ENCODE measurements at places on chromosomes 4 and X.
A peak's percentile ranks its signal among the peaks of the same experiment; 100 is the strongest.

GRCh38 chr4:39469429-39470077, 10.7 kb downstream of the LIAS start:
- ATAC-seq = peak; percentile 57

DNA sequence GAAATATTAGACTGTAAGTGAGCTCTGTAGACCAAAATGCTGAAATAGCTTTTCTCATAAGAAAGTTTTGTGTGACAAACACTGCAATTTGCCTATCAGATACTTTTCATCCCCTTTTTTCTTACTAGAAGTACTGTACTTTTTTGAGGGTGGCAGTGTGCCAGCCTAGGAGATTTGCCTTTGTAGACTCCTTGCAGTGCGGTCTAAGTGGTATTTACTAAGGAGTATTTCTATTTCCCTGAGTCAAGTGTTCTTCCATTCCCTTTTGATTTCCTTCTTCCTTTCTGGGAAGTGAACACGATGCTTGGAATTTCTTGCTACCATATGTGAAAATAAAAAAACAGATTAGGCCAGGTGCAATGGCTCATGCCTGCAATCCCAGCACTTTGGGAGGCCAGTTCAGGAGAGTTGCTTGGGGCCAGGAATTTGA, 34.6 kb downstream of the PDLIM5 start:
- ATAC-seq = no peak

- no peak for ATAC-seq
Observed at GRCh38 chrX:16386126-16386525, 218.8 kb downstream of the MAGEB17 start.

DNA sequence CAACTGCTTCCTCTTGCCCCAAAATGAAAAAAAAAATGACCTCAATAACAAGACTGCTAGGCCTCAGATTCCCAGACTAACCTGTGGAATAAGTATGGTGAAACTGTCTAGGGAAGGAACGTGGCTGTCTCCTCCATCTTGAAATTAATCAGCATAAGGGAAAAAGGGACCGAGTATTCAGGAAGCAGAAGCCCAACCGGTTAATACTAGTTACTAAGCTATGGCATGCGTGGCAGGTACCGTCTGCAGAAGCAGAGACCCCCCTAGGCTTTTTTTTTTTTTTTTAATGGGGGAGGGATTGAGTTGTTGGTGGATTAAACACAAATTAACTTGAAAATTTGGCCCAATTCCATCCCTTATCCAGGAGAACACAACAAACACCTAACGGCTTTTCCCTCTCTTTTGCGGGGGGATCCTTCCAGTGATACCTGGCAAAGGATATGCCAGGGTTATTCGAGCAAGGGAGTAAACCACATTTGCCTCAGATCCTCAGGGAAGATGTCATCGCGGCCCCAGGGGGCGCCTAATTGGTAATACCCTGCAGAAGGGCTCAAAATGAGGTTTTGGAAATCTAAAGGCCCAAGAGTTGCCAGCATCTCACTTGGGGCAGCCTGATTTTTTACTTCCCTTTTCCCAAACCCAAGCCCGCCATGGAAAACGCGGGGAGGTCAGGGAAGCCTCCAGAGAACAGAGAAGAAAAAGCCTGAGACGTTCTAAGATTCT, 893 bp downstream of the RLIM start:
- ATAC-seq = no peak

GRCh38 chr4:132651196-132651595, 497.9 kb upstream of the PCDH10 start:
- ATAC-seq = no peak

- no peak for ATAC-seq
Observed at GRCh38 chrX:48831136-48831908, 4.1 kb downstream of the PCSK1N start.

DNA sequence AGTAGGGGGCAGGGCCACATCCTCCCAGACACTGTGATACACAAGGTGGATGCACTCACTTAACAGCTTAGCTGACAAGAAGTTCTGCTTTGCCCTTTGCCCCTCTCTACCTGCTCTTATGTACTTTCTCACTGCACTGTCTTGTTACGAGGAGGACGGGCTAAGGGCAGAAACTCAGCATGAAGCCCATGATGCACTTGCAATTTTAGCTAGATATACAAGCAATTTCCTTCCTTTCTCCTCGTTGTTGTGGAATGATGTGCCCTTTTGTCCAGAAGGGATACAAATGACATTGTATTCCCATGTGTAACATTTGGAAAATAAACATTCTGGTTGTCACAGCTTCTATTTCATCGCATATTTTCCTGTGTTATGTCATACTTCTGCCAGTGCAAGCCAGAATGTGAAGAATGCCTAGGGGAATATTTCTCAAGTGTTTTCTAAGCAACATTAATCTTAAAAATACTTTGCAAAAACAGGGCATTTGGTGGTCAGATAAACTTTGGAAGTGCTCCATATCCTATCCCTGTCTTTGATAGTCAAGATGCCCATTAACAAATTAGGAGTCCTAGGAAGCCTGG, 47.2 kb downstream of the MAOA start:
- ATAC-seq = no peak

DNA sequence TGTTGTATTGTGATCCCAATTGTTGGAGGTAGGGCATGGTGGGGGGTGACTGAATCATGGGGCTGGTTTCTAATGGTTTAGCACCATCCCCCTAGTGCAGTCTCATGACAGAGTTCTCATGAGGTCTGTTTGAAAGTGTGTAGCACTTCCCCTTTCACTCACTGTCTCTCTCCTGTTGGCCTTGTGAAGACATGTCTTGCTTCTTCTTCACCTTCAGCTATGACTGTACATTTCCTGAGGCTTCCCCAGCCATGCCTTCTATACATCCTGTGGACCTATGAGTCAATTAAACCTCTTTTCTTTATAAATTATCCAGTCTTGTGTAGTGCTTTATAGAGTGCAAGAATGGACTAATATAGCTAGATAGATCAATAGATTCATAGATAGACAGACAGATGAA, 230.0 kb downstream of the MAGEE1 start:
- ATAC-seq = no peak

DNA sequence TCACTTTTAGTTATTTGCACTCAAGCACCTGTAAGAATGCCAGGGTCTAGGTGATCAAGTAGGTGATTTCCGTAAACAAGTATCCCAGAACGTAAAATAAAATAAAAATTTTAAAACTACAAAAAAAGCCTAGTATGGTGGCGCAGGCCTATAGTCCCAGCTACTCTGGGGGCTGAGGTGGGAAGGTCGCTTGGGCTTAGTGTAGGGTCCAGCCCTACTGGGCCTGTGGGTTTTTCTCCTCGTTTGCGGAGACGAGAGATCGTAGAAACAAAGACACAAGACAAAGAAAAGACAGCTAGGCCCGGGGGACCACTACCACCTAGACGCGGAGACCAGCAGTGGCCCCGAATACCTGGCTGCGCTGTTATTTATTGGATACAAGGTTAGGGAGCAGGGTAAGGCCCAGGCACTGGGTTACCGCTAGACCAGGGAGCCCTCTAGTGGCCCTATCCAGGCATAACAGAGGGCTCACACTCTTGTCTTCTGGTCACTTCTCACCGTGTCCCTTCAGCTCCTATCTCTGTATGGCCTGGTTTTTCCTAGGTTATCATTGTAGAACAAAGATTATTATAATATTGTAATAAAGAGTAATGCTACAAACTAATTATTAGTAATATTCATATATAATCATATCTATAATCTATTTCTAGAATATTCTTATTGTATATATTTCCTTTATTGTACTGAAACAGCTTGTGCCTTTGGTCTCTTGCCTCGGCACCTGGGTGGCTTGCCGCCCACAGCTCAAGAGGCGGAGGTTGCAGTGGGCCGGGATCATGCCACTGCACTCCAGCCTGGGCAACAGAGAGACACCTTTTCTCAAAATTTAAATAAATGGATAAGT, 38.4 kb downstream of the SAGE1 start:
- peak; percentile 52 for ATAC-seq

GRCh38 chr4:84050015-84050414, 449.1 kb downstream of the NKX6-1 start:
- ATAC-seq = no peak

DNA sequence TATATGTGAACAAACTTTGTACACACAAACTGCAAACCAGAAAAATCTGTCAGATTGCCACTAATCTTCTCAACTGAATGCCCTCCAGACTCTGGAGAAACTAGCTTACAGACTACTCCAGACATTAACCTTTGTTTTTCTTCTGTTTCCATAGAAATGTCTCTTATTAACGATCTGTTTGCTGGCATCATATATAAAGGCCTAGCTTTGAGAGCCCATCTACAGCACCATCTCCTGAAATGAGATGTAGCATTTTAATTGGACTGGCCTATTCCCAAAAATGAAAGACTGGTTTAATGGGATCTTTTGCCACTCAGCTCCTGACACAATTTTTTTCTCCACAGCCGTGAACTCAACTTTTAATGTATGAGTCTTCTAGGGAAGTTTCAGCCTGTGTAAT, 266.0 kb upstream of the IL1RAPL1 start:
- no peak for ATAC-seq

DNA sequence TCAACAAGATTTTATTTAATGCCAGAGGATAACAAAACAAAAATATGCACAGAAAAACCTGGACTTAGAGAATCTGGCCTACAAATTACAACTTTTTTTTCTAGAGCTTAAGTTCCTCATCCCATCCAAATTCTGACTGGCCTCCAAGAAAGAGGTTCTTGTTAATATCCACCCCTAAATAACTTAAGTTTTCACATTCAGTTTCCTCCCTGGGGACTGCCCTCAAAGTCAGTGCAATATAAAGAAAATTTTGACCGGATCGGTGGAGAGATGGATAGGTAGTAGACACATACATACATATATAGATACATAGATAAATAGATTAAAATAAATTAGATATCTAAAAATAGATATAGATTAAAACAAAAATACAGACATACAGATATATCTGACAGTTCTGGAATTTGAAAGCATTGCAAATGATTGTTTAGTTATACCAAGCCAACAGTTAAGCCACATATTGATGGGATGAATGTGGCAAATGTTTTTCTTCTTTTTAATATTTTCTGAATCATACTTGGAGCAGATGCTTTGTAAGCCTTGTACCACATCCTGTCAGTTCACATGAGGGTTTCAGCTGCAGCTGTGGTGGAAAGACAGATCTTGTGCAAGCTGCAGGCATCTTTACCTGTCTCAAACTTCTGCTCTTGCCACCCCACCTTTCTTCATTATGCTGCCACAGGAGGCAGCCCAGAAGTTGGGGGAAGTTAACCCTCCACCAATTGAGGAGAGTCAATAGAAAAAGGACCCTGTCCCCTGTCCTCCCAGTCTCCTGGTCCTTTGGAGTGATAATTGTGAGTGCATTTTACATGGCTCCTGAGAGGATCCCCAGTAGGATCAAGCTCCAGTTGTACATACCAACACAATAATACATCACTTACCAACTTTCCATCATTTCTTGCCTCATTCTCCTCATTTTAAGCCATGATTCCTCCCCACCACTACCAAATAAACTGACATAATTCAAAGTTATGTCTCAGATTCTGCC, 58.5 kb upstream of the PRDM8 start:
- ATAC-seq = peak; percentile 92

- no peak for ATAC-seq
Observed at GRCh38 chrX:35122756-35123155, 180.2 kb downstream of the FAM47B start.

DNA sequence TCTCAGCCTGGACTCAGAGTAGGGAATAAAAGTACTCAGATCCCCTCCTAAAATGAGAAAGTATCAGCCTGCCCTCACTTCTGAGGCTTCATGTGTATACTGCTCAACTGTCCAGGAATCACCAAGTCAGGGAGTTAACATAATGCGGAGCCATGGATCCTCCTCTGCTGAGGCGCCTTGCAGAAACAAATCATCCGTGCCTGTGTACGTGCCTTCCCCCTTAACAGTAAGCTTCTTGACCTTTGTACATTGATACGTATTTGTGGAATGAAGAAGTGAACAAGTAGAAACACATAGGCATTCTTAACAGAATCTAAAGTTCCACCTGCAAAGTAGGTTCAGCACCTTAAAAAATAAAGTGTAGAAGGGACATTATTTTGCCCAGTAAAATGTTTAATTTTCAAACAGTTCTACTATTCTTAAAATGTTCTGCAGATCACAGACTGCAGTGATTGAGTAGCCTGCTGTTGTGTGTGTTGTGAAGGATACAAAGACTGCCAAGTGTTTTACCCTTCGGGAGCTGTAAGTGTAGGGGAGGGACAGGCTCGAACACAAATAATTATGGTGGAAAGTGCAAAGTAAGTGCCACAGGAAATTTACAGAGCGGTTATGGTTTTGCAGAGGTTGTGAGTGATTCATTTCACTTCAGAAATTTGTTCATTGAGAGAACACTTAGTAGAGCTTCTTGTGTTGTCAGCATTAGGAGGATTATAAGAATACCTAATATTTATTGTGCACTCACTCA, 61.9 kb downstream of the ARHGAP10 start:
- ATAC-seq = peak; percentile 77

DNA sequence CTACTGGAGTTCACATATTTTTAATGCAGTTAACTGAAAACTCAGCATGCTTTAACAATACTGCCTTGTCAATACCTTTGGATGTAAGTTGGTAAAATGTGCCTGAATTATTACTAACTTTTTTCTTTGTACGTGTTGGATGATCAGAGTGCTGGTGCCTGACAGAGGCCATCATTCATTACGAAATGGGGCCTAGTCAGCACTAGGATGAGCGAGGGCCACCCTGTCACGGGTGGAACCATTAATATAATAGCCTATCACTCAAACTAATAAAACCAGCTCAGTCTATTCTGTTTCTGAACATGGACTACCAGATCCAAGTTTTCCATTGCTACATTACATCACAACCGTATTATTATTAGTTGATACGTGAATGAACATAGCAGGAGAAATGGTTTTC, 501.7 kb upstream of the TENM3 start:
- no peak for ATAC-seq

DNA sequence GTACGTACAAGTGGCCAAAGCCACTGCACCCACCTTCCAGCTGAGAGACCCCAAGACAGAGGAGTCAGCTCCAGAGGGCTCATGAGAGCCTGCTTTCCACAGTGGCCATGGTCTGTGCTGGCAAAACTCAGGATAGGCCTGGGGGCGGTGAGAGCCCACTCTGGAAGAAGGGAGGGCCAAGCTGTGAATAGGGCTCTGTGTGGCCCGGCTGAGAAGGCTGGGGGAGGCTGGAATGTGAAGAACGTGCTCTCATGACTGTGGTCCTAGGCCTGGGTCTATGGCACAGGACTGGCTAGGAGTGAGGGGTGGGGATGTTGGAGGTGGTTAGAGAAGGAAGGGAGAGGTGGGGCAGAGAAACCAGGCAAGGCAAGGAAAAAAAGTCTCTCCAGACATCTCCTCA, 13.3 kb downstream of the STARD8 start:
- no peak for ATAC-seq

DNA sequence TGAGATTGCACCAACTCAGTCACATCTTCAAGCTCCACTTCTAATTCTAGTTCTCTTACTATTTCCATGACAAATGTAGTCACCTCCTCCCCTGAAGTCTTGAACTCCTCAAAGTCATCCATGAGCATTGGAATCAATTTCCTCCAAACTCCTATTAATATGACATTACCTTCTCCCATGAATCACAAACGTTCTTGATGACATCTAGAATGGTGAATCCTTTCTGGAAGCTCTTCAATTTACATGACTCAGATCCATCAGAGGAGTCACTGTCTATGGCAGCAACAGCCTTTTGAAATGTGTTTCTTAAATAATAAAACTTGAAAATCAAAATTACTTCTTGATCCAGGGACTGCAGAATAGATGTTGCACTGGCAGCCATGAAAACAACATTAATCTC, 34.5 kb downstream of the GALNTL6 start:
- no peak for ATAC-seq
